Activated T-cell treated with anti-CD3 and anti-CD28 coated beads for 24 hours (primary cell): ENCODE measurements at places on chromosomes 6 and 20.

GRCh38 chr6:95232446-95232845 is 344.9 kb upstream of the MANEA start:
- no peak for DNase-seq

- DNase-seq = no peak
These were observed 112.9 kb upstream of the HSF2 start for GRCh38 chr6:122286512-122286911.

DNA sequence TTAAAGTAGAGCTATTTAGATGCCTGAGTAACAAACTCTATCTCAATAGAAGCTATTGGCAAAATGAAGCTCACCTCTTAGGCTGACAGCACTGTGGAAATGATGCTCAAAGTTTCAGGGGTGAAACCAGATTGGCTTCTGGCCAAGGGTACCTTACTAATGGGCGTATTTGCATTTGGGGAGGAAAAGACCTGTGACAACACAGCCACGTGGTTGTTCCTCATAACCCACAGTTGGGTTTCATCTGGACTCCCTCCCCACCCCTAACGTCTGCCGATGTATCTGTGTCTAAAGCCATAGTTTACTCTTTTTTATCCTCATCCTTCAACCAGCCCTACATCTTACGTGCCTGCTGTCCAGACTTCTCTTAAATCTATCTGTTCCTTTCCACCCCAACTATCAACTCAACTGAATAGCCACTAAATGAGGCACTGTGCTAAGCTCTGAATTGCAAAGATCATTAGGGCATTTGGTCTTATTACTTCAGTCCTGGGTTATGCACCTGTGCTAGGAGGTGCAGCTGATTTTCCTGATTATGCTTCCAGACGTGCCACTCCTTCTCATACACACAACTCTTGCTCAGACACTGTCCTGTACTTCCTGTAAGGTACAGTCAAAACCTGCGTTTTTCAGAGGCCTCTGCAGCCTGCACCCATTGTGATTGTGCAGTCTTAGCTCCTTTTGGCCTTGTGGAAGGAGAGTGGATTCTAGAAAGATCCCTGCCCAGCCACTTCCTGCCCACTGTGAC is 80.6 kb upstream of the ARMC2 start:
- no peak for DNase-seq

- DNase-seq = no peak
These were observed 139.1 kb downstream of the ARID1B start for GRCh38 chr6:156916130-156916801.

- DNase-seq = no peak
These were observed 211.6 kb upstream of the ZNF217 start for GRCh38 chr20:53804920-53805894.

- DNase-seq = no peak
These were observed 207.6 kb downstream of the UNC5CL start for GRCh38 chr6:40831381-40831780.

GRCh38 chr6:84466511-84466910 is 239.1 kb upstream of the CEP162 start:
- DNase-seq = no peak

DNA sequence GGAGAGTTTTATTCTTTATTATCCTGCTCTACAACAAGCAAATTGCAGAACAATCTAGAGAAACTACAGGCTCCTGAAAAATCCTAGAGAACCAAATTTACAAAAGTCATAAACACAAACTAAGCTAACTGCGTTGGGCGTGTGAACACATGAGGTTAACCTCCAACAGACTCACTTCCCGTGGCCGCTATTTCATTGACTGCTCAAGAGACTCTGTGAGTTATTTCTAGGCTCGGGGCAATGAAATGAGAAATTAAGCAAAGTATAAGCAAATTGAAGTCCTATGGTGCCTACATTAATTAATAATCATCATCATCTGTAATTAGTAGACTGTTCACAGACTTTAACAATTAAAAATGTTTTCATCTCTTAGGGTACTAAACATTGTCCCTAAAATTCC is 100.0 kb downstream of the MBOAT1 start:
- DNase-seq = no peak

GRCh38 chr6:135458051-135458450 is 39.5 kb downstream of the AHI1 start:
- DNase-seq = no peak

DNA sequence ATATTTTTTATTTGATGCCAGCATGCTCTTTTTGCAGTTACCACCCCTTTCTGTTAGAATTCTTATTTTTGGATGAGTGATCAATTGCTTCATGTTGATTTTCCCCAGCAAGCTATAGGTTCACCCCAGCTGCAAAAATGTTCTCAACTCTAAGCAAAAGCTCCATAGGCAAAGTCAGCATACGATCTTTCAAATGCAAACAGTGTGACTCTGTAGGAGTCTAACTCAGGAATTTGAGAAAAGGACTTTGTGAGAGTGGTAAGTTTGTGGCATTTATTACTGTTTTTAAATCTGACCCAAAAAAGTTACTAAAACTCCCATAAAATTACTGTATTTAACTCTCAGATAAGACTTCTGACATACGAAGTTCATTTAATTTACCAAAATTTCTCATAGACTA is 134.9 kb upstream of the HSF2 start:
- DNase-seq = no peak

DNA sequence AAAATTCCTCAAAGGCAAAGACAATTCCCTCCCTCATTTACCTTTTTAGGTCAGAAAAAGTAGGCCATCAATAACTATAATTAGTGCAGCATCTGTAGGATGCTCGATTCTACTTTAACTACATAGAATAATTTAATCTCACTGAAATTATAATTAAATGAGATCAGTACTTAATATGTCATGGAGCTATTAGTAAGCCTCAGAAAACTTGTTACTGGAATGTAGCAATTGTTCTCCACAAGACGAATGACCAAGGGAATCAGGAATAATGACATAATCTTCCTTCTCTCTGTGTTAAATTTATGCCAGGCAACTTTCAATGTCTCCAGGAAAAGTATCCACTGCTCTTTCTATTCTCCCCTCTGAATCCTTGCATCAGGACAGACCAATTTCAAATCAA is 34.1 kb downstream of the SESN1 start:
- no peak for DNase-seq

DNA sequence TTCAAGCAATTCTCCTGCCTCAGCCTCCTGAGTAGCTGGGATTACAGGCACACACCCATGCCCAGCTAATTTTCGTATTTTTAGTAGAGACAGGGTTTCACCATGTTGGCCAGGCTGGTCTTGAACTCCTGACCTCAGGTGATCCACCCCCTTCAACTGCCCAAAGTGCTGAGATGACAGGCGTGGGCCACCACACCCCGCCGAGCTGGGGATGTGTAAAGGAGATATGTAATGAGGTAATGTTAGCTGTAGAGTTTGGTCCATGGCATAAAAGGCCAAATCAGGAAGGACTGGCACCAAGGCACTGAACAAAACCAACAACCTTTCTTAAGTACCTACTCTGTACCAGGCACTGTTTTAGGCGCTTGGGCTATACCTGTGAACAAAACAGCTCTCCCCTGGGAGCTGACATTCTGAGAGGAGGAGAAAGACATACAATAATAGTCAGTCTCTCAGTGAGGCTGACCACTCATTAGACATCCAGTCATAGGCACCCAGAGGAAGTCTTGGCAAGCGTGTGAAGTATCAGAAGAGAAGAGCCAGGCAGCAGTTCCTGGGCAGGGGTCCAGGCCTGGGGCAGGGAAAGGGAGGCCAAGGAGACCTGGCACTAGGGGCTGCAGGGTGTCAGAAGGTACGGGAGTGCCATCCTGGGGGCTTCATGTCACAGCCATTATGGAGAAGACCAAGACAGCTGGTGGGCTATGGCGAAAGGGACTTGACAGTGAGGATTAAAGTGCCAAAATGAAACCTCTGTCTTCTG is 164.8 kb upstream of the DTNBP1 start:
- DNase-seq = no peak

DNA sequence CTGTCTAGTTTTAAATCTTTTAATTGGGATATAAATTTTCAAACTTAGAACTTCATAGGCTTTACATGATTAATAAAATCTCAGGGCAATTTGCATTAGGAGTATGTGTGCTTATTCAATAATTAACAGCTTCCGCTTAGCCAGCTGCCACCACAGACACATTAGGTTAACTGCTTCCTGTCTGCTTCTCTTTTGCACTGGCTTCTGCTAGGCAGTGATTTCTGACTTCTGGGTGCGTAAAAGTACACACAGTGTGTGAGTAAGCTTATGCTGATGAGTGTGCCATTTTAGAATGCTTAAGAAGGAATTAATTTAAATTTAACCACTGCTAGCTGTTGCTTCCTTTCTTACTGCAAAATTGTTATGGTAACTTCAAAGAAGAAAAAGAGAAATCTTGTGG is 73.9 kb downstream of the F13A1 start:
- no peak for DNase-seq

DNA sequence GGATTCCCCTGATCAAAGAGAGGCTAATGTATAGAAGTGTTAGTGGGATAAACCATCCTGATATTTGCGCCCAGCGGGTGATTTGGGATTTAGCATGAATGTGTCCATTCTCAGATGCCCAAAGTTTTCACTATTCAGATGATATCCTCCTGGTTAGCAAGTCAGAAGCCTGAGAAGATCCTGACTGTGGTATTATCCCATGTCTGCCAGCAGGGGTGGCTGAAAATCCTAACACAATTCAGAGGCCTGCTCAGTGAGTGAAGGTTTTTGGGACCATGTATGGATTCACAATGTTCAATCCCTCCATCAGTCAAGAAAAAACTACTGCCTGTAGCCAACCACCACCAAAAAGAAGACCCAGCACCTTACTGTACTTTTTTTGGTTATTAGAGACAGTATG is 34.1 kb upstream of the SPACA1 start:
- no peak for DNase-seq

- DNase-seq = no peak
These were observed 294.9 kb downstream of the LAMA2 start for GRCh38 chr6:129177801-129178200.

DNA sequence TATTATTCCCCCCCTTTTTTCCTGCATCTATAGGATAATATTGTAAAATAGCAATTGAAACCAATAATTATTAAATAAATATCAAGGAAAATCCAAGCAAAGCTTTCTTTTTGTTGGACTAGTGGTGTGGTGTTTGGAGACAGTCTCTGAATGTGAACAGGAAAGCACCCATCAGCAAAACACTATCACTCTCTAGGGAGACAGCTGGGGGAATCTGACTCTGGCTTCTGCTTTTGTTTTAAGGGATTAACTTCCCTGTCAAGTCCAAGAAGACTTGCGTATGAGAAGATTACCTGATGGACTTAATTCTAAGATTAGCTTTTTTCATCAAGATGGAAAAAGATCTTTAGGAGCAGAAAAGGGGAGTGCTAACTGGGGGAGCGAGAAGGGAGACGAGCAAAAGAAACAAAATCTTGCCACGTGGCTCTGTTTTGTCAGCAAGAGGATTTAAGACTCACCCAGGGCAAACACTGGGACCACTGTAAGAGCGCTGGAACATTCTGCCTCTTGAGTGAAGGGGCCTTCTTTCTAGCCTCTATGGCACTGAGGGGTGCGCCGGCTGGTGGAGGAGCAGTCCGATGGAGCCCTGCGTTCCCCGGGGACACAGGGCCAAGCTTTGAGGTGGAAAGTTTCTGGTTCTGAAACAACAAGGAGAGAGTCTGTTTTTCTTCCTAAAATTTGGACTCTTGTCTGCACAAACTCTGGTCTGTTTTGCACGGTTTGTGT is 570 bp downstream of the TULP4 start:
- no peak for DNase-seq

- DNase-seq = no peak
These were observed 611.9 kb upstream of the MAN1A1 start for GRCh38 chr6:119961450-119961849.

DNA sequence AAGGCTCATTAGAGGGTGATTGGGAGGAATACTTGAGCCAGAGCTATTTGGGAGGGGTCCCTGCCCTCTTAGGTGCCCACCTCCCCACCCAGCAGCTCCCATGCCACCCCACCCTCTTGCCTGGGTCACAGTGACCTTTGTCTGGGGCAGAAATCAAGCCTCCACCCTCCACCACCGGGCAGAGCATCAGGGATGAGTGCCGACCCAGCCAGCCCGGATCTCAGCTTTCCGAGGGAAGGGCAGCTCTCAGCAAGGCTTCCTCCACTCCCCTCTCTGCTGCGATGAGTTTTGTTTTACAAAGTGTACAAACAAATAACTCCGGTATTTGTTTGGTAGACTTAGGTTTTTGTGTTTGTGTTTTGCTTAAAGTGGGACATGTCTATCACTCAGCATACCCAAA is 136.7 kb upstream of the CST7 start:
- no peak for DNase-seq

- peak; percentile 54 for DNase-seq
These were observed 65.8 kb downstream of the ADTRP start for GRCh38 chr6:11712760-11713159.

DNA sequence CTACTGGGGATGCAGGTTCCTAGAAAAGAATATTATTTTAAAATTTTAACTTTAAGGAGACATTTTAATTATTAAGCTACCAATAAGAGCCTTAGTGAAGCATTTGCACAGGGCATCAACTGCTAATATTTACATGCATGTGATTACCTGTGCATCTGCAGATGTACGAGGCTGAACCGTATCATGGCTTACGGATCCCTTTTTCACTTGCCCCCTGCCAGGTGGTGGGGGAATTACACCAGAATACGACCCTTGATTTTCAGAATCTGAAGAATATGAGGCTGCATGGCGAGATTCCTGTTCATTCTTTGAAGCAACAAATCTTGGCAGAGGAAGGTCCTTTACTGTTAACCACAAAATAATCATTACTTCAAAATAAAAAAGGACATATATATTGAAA is 42.7 kb downstream of the REPS1 start:
- no peak for DNase-seq
